Tongue (tissue), 3 donors: ENCODE measurements at places on chromosomes 11 and 22. TPM values are rescaled to one million over a fixed set of nuclear protein-coding genes. Genes with fewer than 3 reads are reported as not detected.
A peak's percentile ranks its signal among the peaks of the same experiment; 100 is the strongest.

The MB gene
- 649 TPM for total RNA-seq

The CDON gene
- total RNA-seq = 35.2 TPM

DNA sequence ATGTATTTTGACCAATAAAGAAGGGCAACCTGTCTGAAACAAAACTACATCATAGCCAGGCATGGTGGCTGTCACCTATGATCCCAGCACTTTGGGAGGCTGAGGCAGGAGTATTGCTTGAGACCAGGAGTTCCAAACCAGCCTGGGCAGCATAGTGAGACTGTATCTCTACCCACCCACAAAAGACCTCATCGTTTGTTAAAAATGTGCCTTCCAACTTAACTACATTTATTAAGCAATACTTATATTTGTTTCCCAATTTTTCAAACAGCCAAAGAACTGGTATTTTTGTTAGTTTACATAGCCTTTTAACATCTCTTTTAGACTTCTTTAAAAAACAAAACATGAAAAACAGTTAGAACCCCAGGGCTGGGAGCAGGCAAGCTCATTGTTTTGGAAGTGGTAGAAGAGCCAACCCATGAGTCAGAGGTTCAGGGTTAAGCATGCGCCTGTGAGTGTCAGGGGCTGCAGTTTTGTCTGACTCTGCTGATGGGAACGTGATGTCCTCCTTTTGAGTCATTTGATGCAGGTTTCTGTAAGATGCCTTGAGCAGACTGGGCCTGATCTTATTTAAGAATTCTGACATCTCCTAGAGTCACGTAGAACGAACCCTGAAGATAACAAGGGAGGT lies 53.9 kb upstream of the CRTAM start:
- DNase-seq = no peak

DNA sequence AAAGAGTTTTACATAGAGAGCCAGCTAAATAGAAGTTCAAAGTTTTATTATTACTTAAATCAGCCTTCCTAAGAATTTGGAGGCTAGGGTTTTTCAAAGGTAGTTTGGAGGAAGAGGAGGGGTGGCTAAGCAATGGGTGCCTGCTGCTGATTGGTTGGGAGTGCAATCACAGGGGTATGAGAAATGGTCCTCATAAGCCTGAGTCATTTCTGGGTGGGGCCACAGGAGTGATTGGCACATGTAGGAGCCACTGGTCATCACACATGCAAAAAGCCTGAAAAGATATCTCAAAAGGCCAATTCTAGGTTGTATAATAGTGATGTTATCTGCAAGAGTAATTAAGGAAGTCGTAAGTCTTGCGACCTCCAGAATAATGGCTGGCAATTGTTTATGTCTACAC lies 12.9 kb downstream of the OR51L1 start:
- no peak for DNase-seq

- peak; percentile 79 for DNase-seq
Measured at GRCh38 chr11:64048042-64048854, 12.5 kb downstream of the FLRT1 start.

DNA sequence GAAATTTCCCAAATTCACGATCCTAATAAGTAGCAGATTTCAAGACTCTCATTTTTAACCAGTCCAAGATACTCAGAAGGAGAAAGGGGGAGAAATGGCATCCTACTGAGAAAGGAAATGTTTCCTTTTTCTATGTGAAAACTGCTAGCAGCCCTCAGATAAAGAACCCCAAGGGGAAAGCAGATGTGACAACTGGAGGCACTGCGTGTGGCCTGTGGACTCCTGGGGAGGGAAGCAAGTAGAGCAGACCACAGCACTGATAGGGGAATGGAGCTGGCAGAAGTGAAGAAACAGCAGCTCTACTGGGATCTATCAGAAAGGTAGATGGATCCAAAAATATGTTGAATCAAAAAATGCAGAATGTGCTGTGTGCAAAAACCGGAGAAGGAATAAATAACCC lies 239.7 kb upstream of the API5 start:
- no peak for DNase-seq

DNA sequence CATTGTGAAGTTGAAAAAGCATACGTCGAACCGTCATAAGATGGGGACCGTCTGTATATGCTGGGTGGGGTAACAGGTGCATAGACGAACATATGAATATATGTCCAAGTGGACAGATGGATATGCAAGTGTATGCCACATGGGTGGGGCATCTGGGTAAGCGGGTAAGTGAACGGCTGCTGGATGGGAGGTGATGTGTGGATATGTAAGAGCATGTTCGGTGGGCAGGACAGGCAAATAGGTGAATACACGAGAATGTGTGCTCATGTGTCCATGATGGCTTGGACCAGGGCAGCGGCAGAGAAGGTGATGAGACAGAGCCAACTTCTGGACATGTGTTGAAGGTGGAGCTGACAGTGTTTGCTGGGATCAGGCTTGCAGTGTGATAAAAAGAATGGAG lies 12.0 kb downstream of the IFITM10 start:
- DNase-seq = no peak

DNA sequence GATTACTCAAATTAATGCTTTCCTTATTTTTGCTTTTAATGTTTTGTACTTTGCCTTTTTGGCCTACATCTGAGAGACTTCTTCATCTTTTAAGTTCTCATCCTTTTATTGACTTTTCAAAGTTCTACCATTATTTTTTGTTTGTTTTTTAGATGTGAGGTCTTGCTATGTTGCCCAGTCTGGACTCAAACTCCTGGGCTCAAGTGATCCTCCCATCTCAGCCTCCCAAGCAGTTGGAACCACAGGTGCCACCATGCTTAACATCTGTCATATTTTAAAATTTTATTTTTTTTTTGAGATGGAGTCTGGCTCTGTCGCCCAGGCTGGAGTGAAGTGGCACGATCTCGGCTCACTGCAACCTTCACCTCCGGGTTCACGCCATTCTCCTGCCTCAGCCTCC lies 57.8 kb downstream of the PPP6R2 start:
- DNase-seq = no peak

GRCh38 chr11:12552692-12553091 lies 121.5 kb upstream of the TEAD1 start:
- peak; percentile 85 for DNase-seq

- peak; percentile 81 for DNase-seq
Measured at GRCh38 chr11:102940714-102941588, 14.6 kb downstream of the MMP13 start.
